ENCODE measurements at places on chromosomes 5 and 9.
A peak's percentile ranks its signal among the peaks of the same experiment; 100 is the strongest.

GRCh38 chr5:102807878-102808502, 52.9 kb downstream of the PAM start:
- DNase-seq: no peak

DNA sequence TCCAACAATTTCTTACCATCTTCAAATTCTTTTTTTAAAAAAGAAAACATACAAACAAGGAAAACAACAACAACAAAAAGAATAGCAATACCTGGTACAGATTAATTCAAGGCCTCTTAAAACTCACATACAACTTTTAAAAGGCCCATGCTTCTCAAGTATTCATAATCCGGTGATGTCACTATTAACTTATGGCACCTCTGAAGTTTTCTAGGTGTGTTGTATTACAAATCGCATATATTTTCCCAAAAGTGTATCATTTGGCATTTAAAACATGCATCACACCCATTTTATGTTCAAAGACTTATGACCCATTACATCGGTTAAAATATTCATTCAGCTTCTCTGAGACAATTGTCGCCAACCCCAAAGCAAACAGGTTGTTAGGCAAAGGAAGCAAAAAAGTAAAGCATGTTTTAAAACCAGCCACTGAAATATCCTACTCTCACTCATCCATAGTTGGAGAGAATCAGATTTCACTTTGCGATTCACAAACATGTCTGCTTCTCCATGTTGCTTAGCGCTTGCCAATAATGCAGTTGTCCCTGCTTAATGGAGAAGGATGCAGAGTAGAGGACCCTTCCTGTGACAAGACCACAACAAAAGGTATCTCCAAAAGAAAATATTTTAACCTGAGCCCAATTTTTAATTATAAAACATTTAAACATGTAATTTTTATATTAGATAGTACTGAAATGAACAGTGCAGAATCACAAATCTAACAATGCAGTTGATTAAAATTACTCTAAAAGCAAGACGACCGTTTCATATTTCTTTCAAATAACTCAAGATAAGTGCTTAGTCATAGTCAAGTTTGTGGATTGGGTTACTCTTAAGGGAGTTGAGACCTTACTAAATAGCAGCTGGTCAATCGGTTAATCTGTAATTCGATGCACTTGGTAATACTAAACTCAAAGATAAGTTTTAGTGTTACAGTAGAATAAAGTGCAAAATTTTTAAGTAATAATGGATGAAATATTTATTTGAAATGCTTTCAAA, 1.6 kb downstream of the SKP1 start:
- DNase-seq: no peak

- no peak for DNase-seq
These were observed 33.4 kb upstream of the NR3C1 start for GRCh38 chr5:143436871-143437270.

DNA sequence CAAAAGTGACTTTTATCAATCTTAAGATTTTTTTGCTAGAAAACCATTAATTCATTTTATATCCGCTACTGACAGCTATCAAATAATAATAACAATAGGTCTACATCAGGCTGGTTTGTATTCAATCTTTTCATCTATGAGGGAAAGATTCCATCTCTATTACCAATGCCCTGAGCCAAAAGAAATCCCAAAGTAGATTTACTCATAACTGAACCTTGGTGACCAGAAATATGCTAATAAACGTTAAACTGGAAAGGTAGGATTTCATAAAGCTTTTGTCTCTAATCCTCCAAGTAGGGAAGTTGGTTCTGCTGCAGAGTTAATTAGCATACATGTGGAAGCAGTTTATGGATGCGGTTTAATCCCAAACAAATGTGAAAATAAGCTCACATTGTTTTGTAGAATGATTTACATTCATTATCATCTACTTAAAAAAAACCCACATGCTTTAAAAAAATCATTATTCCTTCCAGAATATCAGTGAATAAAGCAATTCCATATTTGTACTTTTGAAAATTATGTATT, 715.5 kb downstream of the CETN3 start:
- DNase-seq: no peak

- peak; percentile 14 for DNase-seq
These were observed 381 bp downstream of the MED22 start for GRCh38 chr9:133347515-133347984.

DNA sequence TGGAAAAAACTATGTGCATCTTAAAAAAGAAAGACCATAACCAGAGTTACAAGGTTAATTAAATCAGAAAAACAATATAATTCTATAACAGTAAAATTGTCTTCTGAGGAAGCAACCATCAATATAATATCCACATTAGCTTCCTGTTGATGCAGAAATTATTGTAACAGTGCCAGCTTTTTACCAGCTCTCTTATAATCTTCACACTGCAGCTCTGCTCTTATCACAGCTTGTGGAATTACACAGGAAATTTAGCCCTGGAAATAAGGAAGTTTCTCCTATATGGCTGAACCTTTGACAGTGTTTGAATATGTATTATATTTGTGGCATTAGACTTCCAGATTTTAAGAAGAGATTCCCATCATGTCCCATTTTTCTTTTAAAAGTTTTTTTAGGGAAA, 49.1 kb upstream of the TEK start:
- no peak for DNase-seq

- DNase-seq: no peak
These were observed 360.7 kb upstream of the CDH10 start for GRCh38 chr5:25005431-25005830.

All from T follicular helper cell (primary cell).